ENCODE measurements at places on chromosomes 3 and 15.

DNA sequence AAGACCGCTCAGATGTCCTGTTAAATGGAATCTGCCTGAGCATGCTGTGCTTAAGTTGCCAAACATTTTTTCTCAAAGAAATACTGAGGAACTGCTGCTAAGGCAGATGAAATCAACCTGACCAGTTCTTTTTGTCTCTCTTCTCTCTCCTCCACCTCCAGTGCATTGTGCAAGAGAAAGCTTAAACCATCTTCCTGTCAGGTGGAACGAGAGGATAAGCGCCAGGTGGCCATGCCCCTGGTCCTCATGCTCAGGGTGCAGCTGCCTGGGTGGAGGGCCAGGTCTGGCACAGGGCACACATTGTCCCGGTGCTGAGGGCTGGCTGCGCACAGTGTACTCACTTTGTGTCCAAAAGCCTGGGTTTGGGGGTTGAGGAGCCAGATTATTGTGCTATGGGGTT, 176.2 kb upstream of the TP63 start:
- DNase-seq = no peak

DNA sequence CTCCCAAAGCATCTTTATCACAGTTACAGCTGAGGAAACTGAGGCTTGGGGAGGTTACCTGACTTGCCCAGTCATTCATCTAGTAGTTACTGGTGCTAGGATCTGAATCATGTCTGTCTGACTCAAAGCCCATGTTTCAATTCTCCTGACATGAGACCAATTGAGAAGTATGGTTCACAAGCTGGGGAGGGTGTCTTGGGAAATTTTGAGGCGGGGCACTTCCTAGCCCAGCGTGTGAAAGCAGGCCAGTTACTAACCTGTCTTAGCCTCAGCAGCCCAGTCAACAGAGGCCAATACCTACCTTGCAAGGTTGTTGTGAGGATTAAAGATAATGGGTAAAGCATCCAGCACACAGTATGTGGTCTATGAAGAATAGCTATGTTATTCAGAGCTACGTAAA, 37.0 kb downstream of the CLDN18 start:
- DNase-seq = no peak

GRCh38 chr3:35200056-35200455, 439.3 kb upstream of the ARPP21 start:
- DNase-seq = no peak

DNA sequence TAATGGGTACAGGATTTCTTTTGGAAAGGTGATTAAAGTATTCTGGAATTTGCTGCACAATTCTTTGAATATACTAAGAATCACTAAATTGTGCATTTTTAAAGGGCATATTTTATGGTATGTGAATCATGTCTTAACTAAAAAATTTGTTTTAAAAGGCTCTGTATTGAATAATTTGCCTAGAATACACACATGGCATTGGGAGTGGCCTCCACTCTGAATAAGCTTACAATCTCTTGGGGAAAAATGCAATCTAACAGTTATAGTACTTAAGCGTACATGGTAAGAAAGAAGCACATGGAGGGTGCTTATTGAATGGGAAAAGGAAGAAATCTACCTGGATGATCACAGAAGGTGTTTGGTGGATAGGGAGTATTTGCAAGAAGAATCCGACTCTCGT, 385.1 kb downstream of the LPP start:
- no peak for DNase-seq

- DNase-seq = no peak
These were observed 5.4 kb downstream of the MGLL start for GRCh38 chr3:127816783-127817405.

- no peak for DNase-seq
These were observed 214.9 kb upstream of the NR2F2 start for GRCh38 chr15:96115642-96116041.

GRCh38 chr3:9330166-9330703, 32.6 kb upstream of the THUMPD3 start:
- DNase-seq = no peak

GRCh38 chr3:57889807-57890206, 118.4 kb upstream of the FLNB start:
- no peak for DNase-seq

DNA sequence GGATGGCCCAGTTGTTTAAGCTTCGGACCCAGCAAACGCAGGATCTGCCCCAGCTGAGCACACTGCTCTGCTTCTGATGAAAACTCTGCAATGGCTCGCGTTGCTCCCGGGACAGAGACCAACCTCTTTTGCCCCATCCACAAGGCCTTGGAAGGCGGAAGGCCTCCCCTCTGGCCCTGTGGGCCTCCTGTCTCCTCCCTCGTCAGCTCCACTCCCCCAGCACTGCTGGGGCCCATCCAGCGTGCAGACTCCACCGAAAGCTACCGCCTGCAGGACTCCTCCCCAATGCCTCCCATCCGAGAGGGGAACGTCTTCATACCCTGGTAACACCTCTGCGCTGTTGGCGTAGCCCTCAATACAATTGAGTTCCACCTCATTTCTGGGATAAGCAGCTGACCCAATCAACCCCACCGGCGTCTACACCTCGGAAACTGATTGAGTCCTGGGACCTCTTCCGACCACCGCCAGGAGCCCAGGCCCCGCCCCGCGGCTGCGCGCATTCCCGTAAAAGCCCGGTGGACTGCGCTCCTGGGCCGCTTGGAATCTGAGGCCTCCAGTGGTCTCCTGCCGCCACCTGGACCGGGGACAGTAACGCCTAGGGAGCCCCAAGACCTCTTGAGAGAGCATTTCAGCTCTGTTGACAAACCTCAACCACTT, at the start of gene PRR23E:
TSS of gene PRR23E (plus strand) at position 556 of the 657 bp plus-strand sequence. CDS start 3,555 bp downstream, outside the sequence.
- DNase-seq = no peak

DNA sequence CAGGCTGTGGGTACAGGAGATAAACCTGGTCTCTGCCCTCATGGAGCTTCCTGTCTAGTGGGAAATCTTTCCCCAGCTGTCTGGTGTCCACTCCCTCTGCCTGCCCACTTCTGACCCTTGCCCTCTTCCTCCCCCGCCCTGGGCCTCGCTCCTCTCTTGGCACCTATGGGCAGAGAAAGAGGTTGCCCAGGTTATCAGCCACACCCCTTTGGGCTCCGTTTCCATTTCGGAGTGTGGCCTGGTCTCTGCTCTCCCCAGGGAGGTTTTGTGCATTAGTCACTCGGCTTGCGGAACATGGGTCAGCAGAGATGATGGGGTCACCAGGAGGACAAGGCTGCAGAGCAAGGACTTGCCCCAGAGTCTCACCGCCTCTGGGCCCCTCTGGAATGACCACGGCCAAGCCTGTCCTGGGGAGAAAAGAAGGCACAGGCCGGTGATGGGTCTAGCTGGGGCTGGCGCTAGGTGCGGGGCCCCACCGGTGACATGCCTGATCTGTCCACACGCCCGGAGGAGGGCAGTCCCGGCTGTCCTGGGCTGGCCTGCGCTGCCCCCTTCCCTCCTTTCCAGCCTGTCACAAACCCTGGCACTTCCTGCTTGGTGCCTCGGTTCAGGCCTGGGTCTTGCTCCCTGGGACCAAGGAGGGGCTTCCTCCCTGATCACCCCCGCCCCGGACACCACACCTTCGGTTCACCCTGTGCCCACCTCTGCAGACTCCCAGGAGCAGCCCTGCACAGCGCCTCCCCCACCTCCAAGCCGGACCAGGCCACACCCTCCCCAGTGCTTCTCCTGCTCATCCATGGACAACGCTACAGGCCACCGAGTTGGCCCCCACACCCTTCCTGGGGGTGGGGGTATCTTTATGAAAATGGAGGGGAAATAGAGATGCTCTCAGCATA, 35.6 kb upstream of the MUC4 start:
- no peak for DNase-seq
